ENCODE measurements at places on chromosomes 2 and 18. TPM values are rescaled to one million over a fixed set of nuclear protein-coding genes. Genes with fewer than 3 reads are reported as not detected.
A peak's percentile ranks its signal among the peaks of the same experiment; 100 is the strongest.

DNA sequence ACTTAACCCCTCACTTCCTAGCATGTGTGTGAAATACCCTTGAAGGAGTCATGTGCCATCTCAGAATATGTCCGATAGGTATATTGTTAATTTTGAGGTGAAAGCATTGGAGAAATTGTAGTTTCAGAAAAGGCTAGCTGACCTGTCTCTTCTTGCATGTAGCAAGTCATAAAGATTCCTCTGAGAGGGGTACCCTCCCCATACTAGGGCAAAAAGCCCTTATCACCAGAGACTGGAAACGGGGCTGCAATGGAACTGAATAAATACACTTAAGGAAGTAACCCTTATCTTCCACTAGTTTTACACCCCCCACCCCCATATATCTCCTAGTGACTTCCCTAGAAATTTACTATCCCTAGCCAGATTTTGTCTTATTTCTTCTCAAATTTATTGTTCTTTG, 1.8 kb upstream of the SF3B6 start:
- DNase-seq, result no peak

DNA sequence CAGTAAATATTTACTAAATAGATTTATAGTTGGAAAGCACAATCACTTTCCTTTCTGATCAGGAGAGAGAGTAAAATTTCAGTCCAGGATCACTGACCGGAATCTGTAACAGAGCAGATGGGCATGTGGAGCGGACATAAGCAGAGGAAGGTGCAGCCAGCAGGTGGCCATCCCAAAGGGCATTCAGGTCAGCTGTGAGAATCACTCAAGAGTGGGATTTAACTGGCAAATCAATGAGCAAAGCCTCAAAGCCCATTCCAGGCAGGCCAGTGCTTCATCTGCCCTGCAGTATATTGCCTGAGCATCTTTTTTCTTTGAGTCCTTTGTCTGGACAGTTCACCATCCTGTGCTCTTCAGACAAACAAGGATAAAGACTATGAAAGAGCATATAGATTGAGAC, 166.4 kb upstream of the SLC14A2 start:
- no peak for DNase-seq

GRCh38 chr2:146295080-146295670, 1549.7 kb upstream of the ACVR2A start:
- DNase-seq, result no peak

DNA sequence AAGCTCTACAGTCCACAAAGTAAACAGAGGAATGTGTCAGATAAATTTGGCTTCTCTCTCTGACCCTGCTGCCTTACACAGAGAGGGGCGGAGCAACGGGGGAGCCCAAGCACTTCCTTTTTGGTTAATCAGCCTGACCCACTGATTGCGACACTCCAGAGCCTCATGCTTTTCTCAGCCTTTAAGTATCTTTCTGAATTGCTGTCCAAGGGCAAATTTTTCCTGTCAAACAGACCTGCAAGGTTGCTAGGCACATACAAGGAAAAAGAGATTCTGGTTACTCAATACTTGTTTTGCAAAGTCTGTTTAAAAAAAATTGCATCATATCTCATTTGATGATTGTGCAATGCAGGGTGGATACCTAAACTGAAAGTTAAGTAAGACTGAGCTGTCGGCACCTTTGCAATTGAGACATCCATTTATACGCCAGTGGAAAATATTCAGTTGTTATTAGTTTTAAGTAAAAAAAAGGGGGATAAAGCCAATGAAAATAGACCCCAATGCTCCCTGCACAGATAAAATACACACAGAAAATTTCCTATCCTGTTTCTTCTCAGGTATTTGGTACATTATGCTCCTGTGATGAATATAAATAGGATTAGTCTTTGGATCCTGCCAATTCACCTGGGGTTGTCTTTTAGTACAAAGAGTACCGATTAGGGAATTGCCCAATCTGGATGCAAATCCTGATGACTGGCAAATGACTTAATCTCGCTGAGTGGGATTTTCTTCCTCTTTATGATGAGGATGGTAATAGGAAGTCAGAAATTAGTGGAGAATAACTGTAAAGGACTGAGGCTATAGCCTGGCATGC, 260.2 kb upstream of the TRIB2 start:
- peak; percentile 93 for DNase-seq

GRCh38 chr2:118003396-118003824, 10.5 kb downstream of the CCDC93 start:
- DNase-seq, result no peak

DNA sequence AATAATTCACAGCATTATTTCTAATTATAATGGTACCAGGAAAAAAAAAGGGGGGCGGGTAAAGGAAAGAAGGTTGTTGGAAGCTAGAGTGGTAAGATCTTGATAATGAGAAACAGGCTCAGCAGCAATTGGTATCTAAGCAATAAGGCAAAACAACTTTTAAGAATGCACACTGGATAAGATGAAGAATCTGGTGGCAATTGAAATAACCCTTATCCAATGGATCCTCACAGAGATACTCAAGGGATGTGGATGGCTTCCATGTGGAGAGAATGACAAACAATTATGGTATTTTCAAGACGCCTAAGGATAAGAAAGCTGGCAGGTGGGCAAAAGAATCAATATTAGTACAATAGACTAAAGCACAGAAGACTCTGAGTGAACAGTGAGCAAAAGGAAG, 153.6 kb downstream of the UPP2 start:
- DNase-seq, result no peak

- DNase-seq, result no peak
Observed at GRCh38 chr18:9135912-9136314, 668 bp upstream of the ANKRD12 start.

- DNase-seq, result no peak
Observed at GRCh38 chr18:48621240-48621639, 82.4 kb downstream of the CTIF start.

- no peak for DNase-seq
Observed at GRCh38 chr2:195985741-195986140, 82.9 kb downstream of the DNAH7 start.

- DNase-seq, result no peak
Observed at GRCh38 chr2:69645031-69645431, 1.5 kb upstream of the AAK1 start.

IDH1 gene
- 116 TPM for total RNA-seq

REG3A gene
- total RNA-seq, result not detected

UGT1A5 gene
- not detected for total RNA-seq

CHST10 gene
- 8.4 TPM for total RNA-seq

Measured in upper lobe of right lung (tissue), 1 donor.